Nephron progenitor cell (in vitro differentiated cells): ENCODE measurements at places on chromosomes 16 and 17.

- no peak for DNase-seq
- peaks cover 75% of the 10 kb centered on the region for H3K36me3 ChIP-seq
- H3K4me3 ChIP-seq, result no peak overlapping the region
- H3K27ac ChIP-seq, result no peak overlapping the region
Observed at GRCh38 chr16:48347980-48348379, 37.2 kb downstream of the SIAH1 start.

- no peak overlapping the region for H3K27ac ChIP-seq
- peaks cover 3% of the 10 kb centered on the region for H3K27me3 ChIP-seq
- H3K36me3 ChIP-seq, result no peaks in the 10 kb centered on the region
- DNase-seq, result no peak
- peak overlapping the region; percentile 47 for H3K4me3 ChIP-seq
- peaks cover 49% of the 10 kb centered on the region for H3K4me1 ChIP-seq
Observed at GRCh38 chr16:11372829-11373306, 27.6 kb downstream of the RMI2 start.

DNA sequence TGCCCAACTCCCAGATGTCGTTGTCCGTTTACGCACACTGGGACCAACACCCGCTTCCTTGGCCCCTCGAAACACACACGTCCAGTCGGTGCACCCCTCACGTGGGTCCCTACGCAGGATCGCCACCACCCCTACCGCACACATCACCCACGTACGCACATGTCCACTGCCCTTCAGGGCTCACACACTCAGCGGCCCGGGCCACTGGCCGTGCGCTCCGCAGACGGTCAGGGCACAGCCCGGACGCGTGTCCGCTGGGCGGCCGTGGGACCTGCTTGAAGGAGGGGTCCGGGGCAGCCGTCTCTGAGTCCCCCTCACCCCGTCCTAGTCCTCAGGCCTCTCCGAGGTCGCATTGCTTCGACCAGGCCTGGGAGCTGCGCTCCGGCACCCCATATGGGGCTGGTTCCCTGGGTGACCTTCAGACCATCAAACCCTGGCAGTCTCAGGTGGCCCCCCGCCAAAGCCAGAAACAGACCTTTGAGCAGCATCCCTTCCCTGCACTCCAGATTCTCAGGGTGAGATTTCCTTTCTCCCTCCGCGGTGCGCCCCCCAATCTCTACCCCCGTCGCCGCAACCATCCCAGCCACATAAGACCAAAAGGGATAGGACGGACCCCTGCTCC lies 914 bp upstream of the GPRC5B start:
- DNase-seq, result peak; percentile 16
- H3K27ac ChIP-seq, result no peak overlapping the region
- peak overlapping the region; percentile 79 for H3K4me3 ChIP-seq

DNA sequence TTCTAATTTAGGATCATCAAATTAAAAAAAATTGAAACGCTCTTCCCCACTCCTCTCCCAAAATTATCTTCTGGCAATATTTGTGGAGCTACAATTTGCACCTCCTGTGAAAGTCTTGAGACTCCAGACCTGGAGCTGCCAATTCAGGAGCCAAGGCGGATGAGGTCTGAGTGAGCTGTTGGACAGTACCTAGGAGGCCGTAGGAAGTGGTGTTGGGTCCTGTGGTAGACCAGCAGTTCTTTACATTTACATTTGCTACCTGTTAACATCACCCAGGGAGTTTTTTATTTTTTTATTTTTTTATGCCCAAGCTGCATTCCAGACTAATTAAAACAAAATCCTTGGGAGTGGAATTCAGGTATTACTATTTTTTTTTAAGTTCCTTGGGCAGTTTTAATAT lies 271.0 kb downstream of the PHKB start:
- DNase-seq, result no peak
- H3K36me3 ChIP-seq, result no peaks in the 10 kb centered on the region
- H3K4me1 ChIP-seq, result peaks cover 6% of the 10 kb centered on the region
- no peak overlapping the region for H3K4me3 ChIP-seq
- no peak overlapping the region for H3K27ac ChIP-seq
- H3K27me3 ChIP-seq, result no peaks in the 10 kb centered on the region

DNA sequence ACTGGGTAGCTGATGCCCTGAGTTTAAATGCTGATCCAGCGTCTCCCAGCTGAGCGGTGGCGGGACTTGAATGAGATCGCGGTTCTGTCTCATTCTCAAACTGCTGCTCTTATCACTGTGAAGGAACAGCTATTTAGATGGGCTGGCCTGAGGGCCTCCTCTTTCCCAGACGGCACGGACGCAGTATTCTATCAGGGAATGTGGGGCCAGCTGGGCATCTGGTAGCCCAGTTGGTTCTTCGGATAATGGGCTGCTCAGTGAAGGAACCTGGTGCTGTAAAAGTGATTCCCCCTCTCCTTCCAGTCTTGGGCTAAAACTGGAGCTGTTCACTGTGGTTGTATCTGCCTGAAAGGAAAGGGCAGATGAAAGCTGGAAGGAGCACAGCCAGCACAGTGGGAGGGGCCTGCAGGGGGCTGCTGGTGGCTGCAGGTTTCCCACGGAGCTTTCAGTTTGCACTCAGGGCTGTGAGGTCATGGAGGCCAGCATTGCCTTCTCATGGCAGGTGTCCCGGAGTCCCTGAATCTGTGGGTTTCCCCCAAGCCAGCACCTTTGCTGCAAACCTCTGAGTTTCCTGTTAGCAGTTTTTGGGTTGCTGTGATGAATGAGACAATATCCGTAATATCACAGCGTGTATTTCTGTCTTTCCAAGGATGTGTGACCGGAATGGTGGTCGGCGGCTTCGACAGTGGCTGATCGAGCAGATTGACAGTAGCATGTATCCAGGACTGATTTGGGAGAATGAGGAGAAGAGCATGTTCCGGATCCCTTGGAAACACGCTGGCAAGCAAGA lies 3.6 kb downstream of the IRF8 start:
- no peak overlapping the region for H3K27ac ChIP-seq
- no peak overlapping the region for H3K4me3 ChIP-seq
- DNase-seq, result peak; percentile 22
- peaks cover 24% of the 10 kb centered on the region for H3K4me1 ChIP-seq
- no peaks in the 10 kb centered on the region for H3K36me3 ChIP-seq

DNA sequence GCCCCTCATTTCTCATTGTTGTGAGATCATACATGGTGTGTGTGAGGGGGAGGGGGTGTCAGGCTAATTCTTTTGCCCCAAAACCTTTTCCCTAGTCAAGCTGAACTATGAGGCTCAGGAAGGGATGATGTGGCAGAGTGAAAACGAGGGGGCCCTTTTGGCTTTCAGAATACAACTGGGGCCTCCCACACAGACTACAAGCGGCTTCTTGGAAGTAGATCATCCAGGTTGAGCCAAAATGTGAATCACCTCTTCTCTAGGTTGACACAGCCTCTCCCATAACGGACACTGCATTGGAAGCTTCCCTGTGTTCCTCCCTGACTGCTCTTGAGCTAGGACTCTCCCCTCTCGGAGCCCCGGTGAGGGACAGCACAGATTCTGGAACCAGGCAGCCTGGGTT lies 2.3 kb upstream of the ALKBH5 start:
- H3K36me3 ChIP-seq, result peaks cover 7% of the 10 kb centered on the region
- peak overlapping the region; percentile 45 for H3K27ac ChIP-seq
- H3K4me3 ChIP-seq, result no peak overlapping the region
- H3K27me3 ChIP-seq, result peaks cover 7% of the 10 kb centered on the region
